CD4-positive, alpha-beta T cell treated with Interleukin-21 for 1 hour (primary cell): ENCODE measurements at places on chromosomes 12 and 14.
A peak's percentile ranks its signal among the peaks of the same experiment; 100 is the strongest.

GRCh38 chr12:111869671-111870070 is 27.6 kb downstream of the MAPKAPK5 start:
- DNase-seq: no peak

DNA sequence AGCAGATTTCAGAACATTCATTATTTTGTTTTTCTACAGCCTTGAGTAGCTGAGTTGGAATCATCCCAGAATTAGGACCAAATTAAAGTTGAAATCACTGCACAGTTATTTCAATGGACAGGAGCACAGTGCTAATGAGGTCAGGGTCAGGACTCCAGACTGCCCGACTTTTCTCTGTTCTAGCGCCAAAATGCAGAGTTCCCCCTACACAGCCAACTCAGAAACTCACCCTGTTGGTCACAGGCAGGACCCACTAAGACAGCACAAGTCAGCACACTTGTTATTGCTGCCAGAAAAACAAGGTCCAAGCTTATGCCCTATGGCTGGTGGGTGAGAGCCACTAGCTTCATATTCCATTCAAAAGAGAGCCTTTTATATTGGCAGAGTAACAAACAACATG is 198.1 kb upstream of the KRR1 start:
- no peak for DNase-seq

DNA sequence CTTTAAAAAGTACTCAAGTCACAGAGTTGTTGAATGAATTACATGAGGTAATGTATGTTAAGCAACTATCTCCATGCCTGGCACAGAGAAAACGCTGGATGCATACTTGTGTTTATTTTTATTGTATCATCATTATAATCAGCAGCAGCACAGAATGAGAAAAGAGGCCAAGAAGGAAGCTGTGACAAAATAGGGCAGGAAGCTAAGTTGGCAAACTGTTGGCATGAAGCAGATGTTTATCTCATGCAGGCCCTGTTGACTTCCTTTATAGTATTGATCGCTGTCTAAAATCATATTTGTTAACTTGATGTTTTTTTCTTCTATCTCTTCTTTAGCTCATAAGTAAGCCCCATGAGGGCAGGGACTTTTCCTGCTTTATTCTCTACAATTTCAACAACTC is 466.6 kb downstream of the TRHDE start:
- no peak for DNase-seq

- DNase-seq: no peak
Observed at GRCh38 chr12:54431911-54432814, 13.1 kb upstream of the ITGA5 start.

- DNase-seq: no peak
Observed at GRCh38 chr14:56159066-56159465, 40.9 kb downstream of the PELI2 start.

DNA sequence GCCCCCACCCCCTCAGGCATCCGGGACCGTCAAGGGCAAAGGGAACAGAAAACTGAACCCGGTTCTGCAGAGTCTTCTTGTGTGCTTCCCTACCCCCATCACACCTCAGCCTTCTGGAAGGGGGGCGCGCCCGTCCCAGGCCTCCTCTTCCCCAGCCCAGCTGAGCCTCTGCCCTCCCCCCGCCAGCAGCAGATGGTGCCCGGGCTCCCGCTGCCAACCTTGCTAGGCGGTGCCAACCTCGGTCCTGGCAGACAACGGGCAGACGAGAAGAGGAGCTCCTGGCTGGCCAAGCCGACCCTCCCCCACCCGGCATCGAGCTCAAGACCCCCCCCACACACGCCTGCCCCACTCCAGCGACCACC is 8.7 kb downstream of the STAC3 start:
- no peak for DNase-seq

- DNase-seq: no peak
Observed at GRCh38 chr14:50823051-50823761, 7.8 kb downstream of the NIN start.

GRCh38 chr14:66507722-66508546 is at the start of gene GPHN:
GPHN (plus strand) TSS chr14:66508147.
- DNase-seq: peak; percentile 91

GRCh38 chr12:14995583-14996425 is 23.0 kb downstream of the PDE6H start:
- peak; percentile 71 for DNase-seq

GRCh38 chr12:57389033-57389432 is 41.8 kb downstream of the R3HDM2 start:
- DNase-seq: no peak

DNA sequence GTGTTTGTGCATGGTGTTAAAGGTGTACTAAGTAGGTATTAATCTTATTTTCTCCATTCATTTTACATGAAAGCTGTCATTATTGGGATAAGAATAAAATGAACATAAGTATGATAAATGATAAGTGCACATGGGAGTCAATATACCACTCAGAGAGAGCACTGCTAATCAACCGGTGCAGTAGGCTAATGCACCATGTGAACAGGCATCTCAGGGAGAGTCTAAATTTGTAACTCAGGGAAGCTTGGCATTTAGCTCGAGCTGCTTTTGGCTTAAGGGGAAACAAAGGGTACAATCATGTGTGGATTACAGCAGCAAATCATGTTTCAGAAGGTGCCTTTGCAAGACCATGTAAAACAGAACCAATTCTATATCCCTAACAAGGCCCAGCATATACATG is 127.4 kb downstream of the MGST1 start:
- no peak for DNase-seq

DNA sequence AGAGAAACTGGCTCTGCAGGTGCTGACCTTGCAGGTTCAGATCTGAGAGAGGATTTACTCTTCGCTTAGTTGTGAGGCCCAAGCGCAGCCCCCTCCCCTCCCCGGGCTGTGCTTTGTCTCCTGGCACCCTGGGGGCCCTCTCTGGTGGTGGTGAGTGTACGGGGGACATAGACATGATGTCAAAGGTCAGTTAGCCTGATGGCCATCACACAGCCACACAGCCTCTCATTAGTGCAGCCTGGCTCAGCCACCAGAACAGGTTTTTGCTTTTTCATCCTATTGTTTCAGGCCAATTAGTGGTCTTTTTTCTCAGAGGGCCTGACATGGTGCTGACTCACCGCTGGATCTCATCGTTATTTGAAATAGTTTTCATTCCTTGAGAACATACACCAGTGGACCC is 437.9 kb downstream of the AACS start:
- DNase-seq: no peak

- DNase-seq: peak; percentile 63
Observed at GRCh38 chr12:109775172-109775881, 57.9 kb downstream of the TRPV4 start.

DNA sequence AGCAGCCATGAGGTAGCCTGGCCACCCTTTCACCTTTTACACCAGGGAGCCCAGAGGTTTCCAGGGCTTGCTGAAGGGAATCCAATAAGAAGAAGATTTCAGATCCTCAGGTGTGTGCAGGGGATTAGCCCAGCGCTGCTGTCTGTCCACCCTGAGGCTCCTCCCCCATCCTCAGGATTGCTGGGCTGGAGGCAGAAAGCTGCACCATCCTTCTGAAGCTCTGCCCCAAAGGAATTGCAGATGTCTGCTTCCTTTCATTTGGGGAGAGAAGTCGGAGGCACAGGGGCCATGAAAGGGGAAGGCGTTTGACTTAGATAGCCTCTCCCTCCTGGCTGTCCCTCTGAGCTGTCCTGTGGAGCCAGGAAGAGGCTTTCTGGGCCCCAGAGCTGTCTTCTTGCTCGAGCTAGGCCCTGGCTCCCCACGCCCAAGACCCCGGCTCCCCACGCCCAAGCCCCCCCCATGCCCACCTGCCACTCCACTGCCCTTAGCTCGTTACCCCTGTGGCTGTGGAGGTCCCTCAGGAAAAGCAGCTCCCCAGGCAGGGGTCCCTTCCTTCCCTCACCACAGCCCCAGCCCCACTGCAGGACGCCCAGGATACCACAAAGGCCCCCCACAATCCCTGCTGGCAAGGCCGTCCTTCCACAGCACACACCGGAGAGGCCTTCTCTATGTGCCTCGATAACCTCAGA is 359.0 kb downstream of the CACNA1C start:
- DNase-seq: no peak

GRCh38 chr14:20848316-20848954 is 42.8 kb upstream of the RNASE3 start:
- DNase-seq: no peak

DNA sequence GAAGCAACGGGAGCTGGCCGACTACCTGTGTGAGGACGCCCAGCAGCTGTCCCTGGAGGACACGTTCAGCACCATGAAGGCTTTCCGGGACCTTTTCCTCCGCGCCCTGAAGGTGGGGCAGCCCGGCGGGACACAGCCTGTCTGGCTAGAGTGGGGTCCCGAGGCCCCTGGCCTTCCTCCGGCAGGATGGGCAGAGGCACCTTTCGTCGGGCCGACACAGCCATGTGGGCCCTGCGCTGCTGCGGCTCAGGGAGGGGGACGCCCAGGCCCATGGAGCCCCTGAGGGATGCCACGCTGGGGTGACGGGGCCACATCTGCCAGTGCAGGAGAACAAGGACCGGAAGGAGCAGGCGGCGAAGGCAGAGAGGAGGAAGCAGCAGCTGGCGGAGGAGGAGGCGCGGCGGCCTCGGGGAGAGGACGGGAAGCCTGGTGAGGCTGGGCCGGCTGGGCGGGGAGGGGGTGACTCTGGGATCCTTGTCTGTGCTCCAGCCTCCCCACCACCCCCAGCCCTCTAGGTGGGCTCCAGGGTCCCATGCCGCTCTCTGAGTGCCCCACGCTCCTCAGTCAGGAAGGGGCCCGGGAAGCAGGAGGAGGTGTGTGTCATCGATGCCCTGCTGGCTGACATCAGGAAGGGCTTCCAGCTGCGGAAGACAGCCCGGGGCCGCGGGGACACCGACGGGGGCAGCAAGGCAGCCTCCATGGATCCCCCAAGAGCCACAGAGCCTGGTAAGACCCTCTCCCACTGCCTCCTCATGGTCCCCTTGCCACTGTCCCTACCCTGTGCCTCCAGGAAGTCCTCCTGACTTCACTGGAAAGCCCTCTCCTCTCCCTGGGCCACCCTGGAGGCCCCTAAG is 10.9 kb upstream of the ADSS1 start:
- DNase-seq: no peak

- peak; percentile 27 for DNase-seq
Observed at GRCh38 chr14:98711453-98711852, 560.5 kb downstream of the BCL11B start.

GRCh38 chr12:42085594-42085993 is 59.1 kb downstream of the GXYLT1 start:
- no peak for DNase-seq

- DNase-seq: no peak
Observed at GRCh38 chr14:38391334-38391733, 135.4 kb upstream of the CLEC14A start.

- DNase-seq: no peak
Observed at GRCh38 chr14:102508410-102508773, 1.2 kb downstream of the ANKRD9 start.

DNA sequence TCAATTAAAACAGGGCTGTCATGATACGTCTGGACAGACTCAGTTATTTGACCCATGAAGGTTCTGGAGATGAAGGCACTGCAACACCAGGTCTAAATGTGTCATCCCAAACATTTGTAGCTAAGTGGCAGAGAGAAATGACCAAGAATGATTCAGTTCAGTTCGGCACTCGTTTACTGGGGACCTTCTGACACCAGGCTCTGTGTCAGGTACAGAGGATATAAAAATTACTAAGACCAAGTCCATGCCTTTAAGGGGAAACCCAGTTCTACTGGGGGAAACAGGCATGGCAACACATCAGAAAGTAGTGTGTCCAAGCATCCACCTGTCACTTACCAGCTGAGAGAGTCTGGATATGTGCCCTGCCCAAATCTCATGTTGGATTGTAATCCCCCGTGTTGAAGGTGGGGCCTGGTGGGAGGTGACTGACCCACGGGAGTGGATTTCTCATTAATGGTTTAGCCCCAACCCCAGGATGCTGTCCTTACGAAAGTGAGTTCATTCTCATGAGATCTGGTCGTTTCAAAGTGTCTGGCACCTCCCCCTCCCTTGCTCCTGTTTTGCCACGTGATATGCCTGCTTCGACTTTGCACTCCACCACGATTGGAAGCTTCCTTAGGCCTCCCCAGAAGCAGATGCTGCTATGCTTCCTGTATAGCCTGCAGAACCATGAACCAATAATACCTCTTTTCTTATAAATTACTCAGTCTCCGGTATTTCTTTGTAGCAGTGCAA is 41.9 kb upstream of the BCL2L14 start:
- no peak for DNase-seq

- DNase-seq: no peak
Observed at GRCh38 chr12:29234965-29235626, 86.0 kb downstream of the FAR2 start.

- DNase-seq: no peak
Observed at GRCh38 chr14:76514213-76514998, 138.5 kb downstream of the ESRRB start.

- no peak for DNase-seq
Observed at GRCh38 chr14:96999654-97000155, 202.5 kb downstream of the VRK1 start.

GRCh38 chr14:73325630-73326299 is 88.5 kb downstream of the PAPLN start:
- DNase-seq: peak; percentile 31

DNA sequence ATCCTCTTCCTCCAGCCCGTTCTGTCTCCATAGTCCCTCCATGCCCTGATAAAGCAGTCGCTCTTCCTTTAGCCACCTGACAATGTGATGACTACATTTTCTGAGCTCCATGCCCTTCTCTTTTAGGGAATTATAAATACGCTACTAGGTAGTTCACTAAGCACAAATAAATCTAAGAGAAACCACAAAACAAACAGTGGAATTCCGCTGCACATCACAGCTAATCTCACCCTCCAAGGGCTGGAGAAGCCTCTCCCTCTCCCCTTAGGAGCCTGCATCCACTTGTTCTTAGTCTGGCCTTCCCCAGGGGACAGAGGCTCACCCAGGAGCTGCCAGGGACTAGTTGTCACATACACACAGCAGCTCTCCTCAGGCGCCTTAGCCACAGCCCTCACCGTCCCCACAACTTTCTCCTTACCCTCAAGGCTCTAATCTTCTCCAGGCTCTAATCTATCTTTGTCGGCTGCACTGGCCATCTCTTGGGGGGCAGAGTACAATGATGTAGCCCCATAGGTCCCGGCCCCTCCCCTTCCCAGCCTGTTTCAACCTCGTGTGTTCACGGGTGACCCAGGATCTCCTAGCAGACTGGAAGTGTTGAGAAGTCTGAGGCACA is 55.9 kb upstream of the GPR68 start:
- DNase-seq: no peak

- DNase-seq: peak; percentile 35
Observed at GRCh38 chr12:107404981-107405380, 280.6 kb upstream of the PWP1 start.

GRCh38 chr14:104107101-104107581 is 21.6 kb downstream of the ASPG start:
- no peak for DNase-seq

DNA sequence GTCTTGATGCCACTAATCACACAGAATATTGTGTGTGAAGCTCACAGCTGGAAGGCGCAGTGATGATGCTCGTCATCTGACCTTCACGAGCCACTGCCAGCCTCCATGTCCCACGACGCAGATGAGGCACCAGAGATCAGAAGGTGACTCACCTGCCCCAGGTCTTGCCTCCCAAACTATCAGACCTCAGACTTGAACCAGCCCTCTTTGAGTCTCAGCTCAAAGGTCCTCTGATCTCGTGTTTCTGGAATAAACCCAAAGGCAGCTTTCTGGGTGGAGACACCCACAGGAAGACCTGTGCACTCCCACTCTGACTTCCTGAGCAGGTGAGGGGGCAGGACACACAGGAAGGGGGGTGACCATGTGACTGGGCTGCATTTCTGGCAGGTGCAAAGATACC is 19.6 kb upstream of the CHGA start:
- peak; percentile 9 for DNase-seq
